ELF-1 (cell line): ENCODE measurements at places on chromosomes 7 and 10.

DNA sequence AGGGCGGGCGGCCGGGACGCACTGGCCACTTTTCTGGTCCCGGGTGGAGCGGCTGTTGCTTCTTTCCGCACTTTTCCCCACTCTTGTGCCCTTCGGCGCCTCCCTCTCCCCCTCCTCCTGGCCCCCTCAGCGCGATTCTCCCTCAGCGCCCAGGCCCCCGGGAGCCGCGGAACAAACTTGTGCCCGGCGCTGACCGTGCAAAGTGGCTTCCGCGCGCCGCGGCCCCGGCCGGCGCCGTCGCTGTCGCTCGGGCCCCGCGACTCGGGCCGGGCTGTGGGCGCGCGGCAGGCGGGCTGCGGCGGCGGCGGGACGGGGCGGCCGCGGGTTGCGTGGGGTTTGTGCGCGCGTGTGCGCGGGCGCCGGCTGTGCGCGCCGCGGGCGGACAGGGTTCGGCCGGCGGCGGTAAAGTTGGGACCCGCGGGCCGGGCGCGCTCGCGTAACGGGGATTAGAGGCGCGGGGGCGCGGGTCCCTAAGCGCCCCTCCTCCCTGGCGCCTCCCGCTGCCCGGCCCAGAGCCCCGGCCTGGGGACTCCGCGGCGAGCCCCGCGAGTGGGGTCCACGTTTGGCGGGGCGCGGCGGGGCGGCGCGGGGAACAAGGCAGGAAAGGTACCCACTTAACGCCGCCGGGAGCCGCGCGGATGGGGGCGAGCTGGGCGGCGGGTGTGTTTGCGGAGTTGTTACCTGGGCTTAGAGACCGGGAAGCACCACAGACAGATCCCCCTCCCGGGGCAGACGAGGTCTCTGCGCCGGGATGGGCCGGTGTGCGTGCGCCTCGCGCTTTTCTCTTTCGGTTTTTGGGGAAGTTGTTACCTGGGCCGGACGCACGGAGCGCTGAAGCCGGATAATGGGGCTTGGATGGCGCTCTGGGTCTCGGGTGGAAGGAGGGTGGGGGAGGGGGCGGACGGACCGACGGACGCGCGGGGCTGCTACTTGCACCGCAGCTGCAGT lies 860 bp downstream of the ZEB1 start:
- DNase-seq, result peak; percentile 53

GRCh38 chr7:17462131-17462631 lies 163.7 kb downstream of the AHR start:
- no peak for DNase-seq

- peak; percentile 32 for DNase-seq
These were observed 834 bp downstream of the TAC1 start for GRCh38 chr7:97732565-97733275.

GRCh38 chr10:70744617-70745143 lies 40.5 kb downstream of the TBATA start:
- DNase-seq, result no peak

GRCh38 chr10:59601985-59602384 lies 107.7 kb downstream of the SLC16A9 start:
- no peak for DNase-seq

DNA sequence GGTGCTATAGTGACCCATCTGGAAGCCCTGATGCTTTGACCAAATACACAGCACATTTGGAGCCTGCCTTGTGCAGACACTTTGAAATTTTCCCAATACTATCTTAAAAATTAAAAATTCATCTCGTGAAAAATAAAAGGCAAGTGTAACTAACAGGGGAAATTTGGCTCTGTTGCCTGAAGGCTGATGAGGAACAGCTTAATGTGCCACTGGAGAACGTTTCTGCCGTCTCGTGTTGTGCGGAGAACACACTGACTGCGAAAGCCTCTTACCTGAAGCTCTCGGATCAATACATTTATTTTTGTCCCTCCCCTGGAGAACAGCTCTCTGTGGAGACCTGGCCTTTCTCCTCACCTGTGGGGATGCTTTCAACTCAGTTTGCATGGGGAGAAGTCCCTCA lies 77.2 kb upstream of the CHST15 start:
- no peak for DNase-seq

DNA sequence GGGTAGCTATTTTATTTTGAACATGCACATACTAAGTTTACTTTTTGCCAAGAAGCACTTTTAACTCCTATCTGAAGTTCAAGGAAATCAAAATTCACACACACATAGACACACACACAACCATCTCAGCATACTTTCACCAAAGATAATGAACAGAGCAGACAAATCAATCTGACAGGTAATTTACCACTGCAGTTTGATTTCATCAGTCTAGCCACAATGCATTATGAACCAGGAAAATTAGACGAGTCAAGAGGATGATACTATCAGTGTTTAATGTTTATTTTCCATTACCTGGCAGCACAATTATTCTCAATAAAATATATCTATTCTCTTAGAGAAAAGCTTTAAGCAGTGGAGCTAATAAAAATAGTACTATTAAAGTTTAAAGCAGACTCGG lies 147.9 kb downstream of the ARHGAP12 start:
- no peak for DNase-seq

DNA sequence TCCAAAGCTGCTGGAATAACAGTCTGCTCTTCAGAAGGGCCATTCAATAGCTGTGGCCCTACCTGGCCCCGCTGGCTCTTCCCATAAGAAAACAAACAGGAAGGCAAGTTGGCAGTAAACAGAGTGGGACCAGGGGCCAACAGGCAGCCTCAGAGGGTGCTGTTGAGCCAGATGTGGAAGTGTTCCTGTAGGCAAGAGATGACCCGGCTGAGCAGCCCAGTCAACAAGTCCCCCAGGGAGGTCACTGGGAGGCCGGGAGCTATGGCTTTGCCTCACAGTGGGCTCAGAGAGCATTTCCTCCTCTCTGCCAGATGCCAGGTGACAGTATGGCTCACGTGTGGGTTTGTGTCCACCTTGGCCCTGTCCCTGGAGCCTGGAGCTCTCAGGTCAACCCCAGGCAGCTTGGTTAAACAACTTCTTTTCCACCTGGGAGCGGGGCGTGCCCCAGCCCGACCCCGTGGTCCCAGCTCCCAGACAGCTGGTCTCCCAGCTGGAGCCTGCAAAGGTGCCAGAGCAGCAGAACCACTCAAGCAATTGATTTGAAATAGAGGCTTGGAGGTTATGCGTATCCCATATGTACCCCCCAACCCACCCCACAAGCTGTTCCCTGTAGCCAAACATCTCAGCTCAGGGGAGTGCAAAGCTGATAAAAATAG lies 33.8 kb upstream of the LOXL4 start:
- DNase-seq, result no peak

DNA sequence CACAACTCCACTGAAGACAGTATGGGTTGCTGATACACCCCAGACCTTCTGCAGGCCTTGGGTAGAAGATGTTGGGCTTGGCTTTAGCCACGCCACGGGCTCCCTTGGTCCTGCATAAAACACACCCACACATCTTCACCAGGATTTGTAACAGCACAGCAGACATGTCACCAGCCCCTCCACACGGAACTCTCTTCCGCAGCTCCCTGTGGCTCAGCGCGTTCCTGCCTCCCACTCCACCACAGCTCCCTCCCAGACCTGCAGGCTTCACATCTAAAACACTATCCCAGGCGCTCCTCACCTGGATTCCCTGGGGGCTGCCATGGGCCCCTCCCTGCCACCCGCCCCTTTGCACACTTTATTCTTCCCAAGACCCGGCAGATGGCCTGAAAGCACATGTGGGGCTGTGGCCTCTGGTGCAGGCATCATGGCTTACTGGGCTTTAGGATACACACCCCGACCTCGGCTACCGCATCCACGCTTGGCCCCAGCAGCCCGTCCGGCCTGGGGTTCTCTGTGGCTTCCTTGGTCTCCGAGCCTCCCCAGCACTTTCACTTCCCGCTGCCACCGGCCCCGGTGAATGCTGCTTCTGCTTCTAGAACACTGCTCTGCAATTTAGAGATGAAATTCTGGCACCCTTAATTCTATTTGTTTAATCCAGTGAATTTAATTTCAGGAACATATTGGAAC lies 432.9 kb downstream of the DNAJB6 start:
- DNase-seq, result no peak

DNA sequence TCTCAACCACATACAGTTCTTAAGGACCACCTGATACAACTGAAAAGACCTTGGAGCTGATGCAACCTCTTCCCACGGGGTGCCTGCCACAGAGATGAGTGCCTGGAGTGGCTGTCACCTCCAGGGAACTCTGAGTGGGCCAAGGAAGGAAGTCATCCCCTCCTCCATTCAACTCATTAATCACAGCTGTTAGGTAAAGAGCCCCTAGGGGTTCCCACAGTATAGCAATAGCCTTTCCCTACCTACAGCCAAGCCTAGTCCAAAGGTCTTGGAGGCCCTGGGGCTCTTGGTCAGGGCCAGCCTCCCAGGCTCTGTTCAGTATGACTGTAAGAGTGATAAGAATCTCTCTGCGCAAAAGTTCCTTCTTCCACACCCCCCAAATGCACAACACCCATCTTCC lies 70.4 kb upstream of the NFE2L3 start:
- peak; percentile 85 for DNase-seq

DNA sequence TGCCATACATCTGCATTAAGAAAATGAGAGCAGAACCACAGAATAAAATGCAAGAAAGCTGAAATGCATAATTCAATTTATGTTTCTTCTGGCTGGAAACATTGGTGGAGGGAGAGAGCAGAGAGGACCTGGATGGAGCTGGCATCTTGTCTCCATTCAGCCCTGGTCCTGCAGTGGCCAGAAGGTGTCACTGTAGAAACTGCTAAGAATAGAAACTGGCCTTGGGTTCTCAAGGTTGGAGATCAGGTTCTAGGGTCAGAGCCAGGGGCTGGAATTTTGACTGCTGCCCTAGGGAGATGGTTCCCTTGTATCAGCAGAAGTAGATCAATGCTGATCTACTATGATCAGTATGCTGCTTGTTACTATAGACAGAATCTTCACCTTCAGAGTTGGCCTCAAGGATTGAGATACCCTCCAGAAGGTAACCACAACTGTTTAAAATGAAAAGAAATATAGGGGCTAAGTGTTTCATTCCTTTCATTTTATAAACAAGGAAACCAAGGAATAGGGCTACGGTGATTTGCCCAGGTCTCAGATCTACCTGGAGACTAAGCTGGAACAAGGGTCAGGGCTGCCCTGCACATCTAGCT lies 13.1 kb downstream of the TAS2R41 start:
- peak; percentile 78 for DNase-seq

GRCh38 chr10:73931767-73932619 lies 21.1 kb downstream of the PLAU start:
- peak; percentile 76 for DNase-seq

GRCh38 chr10:5596611-5597341 lies 69.6 kb downstream of the ASB13 start:
- DNase-seq, result peak; percentile 41

DNA sequence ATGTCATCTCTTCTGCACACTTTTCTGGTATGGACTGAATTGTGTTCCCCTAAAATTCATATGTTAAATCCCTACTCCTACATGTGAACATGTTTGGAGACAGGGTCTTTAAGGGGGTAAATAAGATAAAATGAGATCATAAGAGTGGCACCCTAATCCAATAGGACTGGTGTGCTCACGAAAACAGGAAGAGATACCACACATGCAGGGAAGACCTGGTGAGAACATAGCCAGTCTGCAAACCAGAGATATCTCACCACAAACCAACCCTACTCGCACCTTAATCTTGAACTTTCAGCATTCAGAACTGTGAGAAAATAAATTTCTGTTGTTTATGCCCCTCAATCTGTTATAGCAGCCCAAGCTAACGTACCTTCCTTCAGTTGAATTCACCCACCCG lies 51.8 kb downstream of the VWDE start:
- DNase-seq, result no peak

GRCh38 chr10:20109613-20110012 lies 293.4 kb downstream of the PLXDC2 start:
- DNase-seq, result no peak
